Cortex of kidney (tissue), 1 donor: ENCODE measurements at places on chromosomes 2 and 18.

GRCh38 chr18:79217979-79218604 is 148.9 kb downstream of the ATP9B start:
- DNase-seq, result no peak

- DNase-seq, result no peak
Measured at GRCh38 chr2:67015681-67016080, 381.5 kb upstream of the ETAA1 start.

DNA sequence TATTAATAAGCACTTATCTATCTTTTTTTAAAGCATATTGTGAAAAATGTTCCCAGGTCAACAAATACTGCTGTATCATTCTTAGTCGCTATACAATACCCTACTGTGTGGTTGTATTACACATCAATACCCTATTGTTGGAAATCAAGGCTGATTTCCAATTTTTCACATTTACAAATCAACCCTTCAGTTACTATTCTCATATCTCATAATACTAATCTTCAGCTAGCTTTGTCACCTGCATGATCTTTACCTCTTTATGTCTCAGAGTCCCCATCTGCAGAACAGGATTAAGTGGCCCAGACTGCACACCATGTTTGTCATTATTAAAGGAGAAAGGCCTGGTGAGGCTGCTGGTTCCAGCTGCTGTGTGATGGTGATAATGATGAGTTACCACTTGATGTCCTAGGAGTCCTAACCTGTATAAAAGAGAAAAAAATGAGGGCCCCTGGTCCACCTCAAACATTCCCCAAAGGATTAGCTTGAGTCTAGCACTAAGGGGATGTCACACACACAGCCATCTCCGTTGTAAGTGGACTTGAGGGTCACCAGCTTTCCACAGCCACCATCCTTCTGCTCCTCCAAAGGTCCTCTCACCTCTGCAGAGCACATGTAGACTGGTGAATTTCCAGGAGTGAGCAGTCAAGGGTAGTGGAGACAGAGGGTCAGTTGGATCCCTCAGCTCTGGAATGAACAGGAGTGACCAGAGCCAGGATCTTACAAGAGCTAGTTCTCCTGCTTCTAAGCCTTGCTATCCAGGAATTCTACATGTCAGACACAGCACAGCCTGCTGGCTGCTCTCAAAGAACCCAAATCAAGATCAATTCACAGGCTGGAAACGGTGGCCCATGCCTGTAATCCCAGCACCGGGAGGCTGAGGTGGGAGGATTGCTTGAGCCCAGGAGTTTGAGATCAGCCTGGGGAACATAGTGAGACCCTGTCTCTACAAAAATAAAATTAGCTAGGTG is 36.0 kb upstream of the BIN1 start:
- no peak for DNase-seq

DNA sequence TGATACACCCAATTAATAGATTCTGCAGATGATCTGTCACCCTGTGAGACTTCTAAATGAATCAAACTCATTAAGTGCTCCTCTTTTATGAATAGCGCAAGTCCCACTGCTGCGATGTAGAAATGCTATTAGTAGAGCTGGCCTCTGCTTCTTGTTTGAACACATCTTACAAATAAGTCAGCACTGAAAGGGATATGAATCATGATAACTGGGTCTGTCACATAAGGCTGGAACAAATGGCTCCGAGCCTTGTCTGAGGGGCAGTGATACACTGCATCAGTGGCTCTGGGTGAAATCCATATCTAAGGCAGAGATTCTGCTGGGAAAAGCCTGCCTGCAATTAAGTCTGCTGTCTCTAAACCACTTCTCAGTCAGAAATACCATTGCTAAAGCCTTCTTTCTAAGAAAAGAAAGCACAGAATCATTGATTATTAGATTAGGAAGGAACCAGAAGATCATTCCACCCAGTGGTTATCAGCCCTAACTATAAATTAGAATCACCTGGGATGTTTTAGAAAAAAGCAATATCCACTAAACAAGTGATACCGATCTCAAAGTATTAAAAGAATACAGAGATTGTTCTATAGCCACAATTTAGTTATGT is 75.2 kb downstream of the SLC5A7 start:
- no peak for DNase-seq

GRCh38 chr2:62192811-62193210 is 3.1 kb upstream of the B3GNT2 start:
- no peak for DNase-seq

GRCh38 chr2:151302879-151303278 is 13.4 kb upstream of the NMI start:
- no peak for DNase-seq

- no peak for DNase-seq
Measured at GRCh38 chr18:55981712-55982475, 393.9 kb upstream of the TCF4 start.

- DNase-seq, result no peak
Measured at GRCh38 chr2:216635171-216635570, 2.0 kb downstream of the IGFBP2 start.
